Neural crest cell (in vitro differentiated cells): ENCODE measurements at places on chromosomes 2 and 18. TPM values are rescaled to one million over a fixed set of nuclear protein-coding genes. Genes with fewer than 3 reads are reported as not detected.

The PCARE gene
- total RNA-seq: not detected in 2 replicates

- no peak for DNase-seq
Observed at GRCh38 chr18:3209859-3210569, 9.8 kb downstream of the MYOM1 start.

- DNase-seq: no peak
Observed at GRCh38 chr2:160411167-160411566, 82.4 kb downstream of the RBMS1 start.

GRCh38 chr2:138615257-138615656, 113.7 kb downstream of the SPOPL start:
- no peak for DNase-seq

The MALT1 gene
- total RNA-seq: 17.4 and 17.6 TPM in 2 replicates

DNA sequence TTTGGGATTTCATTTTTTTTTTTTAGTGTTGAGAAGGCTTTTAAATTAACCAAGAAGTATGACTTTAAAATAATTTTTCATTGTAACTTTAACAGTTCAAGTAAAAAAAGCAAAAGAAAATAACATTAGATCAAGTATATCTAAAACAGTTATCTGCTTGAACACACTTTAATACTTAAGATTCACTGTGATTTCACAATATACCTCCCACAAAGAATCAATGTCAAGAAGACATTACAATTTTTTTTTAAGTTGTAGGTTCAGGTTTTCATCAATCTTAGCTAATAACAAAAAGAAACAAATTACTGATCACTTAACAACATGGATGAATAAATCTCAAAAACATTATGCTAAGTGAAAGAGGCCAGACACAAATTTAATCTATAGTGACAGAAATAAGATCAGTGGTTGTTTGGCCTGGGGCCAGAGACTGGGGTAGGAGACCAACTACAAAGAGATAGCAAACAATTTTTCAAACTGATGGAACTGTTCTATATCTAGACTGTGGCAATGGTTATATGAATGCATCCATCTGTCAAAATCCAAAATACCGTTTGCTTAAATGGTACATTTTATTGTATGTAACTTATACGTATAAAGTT, 74.8 kb upstream of the FRZB start:
- no peak for DNase-seq

The CFC1 gene
- total RNA-seq: not detected in 2 replicates

DNA sequence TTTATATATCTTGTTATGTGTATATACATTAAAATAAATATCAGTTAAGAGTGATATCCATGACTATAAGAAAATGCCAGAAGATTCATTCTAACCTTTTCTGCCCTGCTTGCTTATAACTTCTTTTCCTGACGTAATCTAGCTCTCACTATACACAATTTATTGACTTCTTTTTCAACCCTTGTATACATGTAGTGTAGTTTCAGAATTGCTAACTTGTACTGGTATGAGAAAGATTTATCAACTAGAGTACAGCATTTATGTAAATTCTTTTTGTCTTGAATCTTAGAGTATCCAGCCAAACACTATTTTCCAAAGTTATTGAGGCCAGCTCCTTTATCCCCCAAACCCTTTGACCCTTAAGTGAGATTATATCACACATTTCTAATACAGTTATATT, 798.0 kb upstream of the RAB6C start:
- no peak for DNase-seq

DNA sequence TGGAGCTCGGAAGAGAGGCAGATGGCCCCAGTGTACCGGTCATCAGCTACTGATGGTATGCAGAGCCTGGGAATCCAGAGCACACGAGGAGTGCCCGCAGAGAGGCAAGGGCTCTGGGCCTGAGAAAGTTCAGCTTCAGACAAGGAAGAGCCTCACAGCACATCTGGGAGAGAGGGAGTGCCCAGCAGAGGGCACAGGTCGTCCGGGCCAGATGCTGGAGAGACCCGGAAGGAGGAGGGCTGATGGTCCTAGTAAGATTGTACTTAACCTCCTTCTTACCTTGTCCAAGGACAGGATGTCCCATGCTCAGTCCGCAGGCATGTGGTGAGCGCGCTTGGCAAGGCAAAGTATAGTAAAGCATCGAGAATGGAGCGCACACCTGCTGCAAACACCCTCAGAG, 24.4 kb upstream of the CHMP1B start:
- DNase-seq: no peak

DNA sequence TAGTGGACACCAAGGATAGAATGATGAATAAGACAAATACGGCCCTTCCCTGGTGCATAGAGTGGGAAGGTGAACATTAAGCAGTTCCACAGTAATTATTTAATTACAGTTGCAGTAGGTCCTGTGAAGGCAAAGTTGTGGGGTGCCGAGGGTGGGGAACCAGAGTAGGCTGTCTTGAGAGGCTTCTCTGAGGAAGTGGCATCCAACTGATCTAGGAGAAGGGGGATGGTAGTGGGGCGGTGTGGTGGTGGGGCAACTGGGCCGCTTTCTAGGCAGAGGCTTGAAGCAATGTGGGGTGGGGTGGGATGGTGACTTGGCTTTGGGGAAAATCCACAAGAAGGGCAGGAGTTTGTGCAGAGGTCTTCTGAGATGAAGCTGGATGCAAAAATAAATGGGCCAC, 11.7 kb downstream of the ACSL3 start:
- no peak for DNase-seq

- DNase-seq: no peak
Observed at GRCh38 chr2:31349160-31349559, 65.4 kb downstream of the XDH start.

DNA sequence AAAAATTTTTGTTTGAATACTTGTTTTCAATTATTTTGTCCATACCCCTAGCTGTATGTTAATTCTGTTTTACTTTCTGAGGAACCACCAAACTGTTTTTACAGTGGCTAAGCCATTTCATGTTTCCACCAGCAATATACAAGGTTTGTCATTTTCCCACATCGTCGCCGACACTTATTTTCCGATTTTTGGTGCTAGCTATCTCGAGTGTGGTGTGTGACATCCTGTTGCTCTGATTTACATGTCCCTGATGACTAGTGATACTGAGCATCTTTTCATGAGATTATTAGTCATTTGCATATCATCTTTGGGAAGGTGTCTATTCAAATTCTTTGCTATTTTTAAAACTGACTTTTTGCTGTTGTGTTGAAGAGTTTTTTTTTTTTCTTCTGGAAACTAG, 7.2 kb upstream of the GPC1 start:
- no peak for DNase-seq

DNA sequence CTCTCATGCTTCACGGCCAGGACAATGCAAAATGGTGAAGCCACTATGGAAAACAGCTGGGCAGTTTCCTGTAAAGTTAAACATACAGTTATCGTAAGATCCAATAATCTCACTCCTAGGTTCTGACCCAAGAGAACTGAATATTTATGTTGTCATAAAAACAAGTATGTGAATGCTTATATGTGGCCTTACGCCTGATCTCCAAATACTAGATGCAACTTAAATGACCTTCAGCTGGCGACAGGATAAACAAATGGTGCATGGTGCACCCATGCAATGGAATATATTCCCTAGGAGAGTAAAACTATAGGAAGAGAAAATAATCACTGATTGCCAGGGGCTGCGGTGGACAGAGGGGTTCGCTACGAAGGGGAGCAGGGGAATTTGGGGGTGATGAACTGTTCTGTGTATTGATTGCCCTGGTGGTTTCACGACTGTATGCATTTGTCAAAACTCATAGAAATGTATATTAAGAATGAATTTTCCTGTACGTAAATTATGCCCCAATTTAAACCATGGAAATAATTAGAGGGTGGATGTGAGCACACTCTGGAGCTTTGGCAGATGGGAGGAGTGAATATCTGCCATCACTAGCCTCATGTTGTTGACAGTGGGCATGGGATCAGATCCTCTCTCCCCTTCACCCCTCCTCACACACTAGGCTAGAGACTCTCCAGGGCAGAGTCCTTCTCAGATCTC, 100.8 kb upstream of the MYCN start:
- no peak for DNase-seq

DNA sequence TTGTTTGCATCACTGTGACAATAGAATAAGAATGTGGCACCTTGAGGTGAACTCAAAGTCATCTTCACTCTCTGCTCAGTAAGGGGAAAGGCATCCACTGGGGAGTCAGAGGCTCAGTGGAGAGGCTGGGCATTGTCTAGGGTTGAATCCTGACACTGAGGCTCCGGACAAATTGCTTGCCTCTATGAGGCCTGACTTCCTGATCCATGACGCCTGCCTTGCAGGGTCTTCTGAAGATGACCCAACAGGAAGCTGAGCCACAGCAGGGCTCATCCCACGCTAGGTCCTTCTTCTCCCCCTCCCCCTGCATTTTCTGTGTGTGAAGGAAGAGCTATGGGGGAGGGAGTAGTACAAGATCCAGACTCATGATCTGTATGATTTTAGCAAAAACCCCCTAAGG, 265.1 kb downstream of the SH3BP4 start:
- no peak for DNase-seq

GRCh38 chr18:11789716-11790510, 61.3 kb upstream of the CHMP1B start:
- DNase-seq: no peak

DNA sequence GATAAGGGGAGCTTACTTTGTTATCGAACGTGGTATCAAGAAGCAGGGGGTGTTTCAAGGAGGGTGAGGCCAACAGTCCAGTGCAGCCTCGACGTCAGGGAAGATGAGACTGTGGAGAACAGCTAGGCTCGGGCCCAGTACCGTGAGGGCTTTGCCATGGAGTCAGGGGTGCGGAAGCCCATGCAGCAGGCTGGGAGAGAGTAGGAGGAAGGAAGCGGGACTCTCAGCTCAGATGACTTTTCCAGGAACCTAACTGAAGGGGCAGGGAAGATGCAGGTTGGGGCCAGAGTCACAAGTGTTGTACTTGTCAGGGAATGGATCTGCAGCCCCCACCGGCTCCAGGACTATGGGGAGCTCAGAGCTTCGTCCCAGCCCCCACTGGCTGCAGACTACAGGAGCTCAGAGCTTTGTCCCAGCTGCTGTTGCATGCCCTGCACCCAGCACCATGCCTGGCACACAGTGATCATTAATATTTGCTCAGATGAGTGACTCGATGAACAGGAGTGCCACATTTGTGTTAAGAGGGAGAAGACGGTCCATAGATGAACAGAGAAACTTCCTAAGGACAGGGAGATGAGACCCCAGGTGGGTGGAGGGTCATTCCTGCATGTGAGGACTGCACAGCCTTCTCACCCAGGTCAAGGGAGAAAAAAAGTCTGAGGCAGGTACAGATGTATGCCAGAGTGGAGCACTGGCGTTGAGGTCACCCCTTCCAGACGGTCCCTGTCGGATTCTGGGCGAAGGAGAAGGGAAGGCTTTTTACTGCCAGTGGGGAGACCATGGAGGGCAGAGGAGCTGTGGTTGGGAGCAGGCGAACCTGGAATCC, 36.4 kb downstream of the PTGR3 start:
- no peak for DNase-seq

GRCh38 chr2:70887550-70888246, 48.0 kb upstream of the ATP6V1B1 start:
- peak; percentile 72 for DNase-seq

DNA sequence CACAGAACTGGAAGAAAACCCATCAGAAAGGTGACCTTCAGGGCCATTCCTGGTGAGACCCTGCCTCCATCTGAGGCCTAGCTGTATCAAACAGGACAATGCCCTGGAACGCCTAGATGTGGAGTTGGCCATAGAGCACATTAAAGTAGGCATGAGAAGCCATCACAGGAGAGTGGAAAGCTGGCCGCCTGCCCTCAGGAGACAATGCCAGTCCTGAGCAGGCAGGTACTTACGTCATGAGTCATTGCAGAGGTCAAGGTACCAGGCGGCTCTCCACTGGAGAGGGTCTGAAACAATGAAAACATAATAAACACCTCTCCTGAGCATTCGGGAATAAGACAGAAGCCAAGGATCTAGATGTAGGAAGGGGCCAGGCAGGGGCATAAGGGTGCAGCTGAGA, 68.6 kb downstream of the CCDC93 start:
- no peak for DNase-seq

DNA sequence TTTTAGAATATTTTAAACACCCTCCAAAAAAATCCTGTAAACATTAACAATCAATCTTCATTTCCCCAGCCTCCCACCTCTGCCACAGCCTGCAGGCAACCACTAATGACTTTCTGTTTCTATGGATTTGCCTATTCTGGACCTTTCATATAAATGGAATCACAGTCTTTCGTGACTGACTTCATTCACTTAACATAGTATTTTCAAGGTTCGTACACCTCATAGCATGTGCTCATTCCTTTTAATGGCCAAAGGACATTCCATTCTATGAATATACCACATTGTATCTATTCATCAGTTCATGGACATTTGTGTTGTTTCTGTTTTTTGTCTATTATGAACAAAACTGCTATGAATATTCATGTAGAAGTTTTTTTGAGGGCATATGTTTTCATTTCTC, 48.5 kb downstream of the NAT8 start:
- DNase-seq: no peak

GRCh38 chr2:71850306-71850801, 297.3 kb downstream of the CYP26B1 start:
- DNase-seq: no peak

The FOXI3 gene
- 0.12 TPM in 1 of 2 replicates, not detected in the other for total RNA-seq

The HOXD3 gene
- 1.5 and 1.9 TPM in 2 replicates for total RNA-seq

The CNTNAP5 gene
- 0.56 and 1.1 TPM in 2 replicates for total RNA-seq

DNA sequence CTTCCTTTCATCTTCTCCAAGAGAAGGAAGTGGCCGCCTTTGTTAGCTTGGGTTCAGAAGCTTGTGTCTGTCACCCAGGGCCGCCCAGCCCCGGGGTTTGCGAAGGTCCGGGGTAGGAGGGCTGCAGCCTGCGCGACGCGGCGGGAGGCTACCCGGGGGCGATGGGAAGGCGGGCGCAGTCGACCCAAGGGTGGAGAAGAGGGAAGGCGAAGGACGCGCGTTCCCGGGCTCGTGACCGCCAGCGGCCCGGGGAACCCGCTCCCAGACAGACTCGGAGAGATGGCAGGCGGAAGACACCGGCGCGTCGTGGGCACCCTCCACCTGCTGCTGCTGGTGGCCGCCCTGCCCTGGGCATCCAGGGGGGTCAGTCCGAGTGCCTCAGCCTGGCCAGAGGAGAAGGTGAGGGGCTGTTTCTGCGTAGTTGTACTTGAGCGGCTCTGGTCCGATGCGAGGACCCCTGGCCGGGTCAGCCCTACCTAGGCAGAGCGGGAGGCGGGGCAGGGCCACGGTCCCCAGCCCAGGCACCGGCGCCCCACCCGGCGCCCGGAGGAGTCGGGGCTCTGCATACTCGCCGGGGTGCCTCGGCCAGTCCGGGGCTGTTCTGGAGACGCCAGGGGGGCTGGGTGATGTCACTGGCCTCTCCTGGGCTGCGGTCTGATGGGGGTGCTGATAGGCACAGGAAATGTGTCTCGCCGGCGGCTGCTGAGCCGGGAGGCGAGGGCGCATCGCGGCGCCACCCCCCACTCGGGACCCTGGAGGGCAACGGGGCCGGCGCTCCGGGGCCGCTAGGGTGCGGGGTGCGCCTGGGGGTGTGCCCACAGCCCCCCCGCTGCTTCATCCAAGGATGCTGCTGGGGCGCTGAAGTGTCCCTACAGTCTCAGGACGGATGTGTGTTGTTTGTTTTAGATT, at the start of gene QPCT:
TSS of gene QPCT (plus strand) at position 178 of the 909 bp plus-strand sequence. CDS start at position 280, 102 bp downstream.
- no peak for DNase-seq

The CHMP1B gene
- 23.7 TPM in 2 replicates for total RNA-seq

The FEV gene
- total RNA-seq: not detected in 2 replicates

- DNase-seq: no peak
Observed at GRCh38 chr2:178700136-178700535, 107.1 kb downstream of the TTN start.

The CCDC74B gene
- 12.6 and 13.9 TPM in 2 replicates for total RNA-seq
